ENCODE measurements at places on chromosomes 1 and 21. TPM values are rescaled to one million over a fixed set of nuclear protein-coding genes. Genes with fewer than 3 reads are reported as not detected.

- DNase-seq, result no peak
These were observed 14.2 kb upstream of the MCOLN3 start for GRCh38 chr1:85062425-85063026.

ASB17 gene
- not detected for total RNA-seq

DNA sequence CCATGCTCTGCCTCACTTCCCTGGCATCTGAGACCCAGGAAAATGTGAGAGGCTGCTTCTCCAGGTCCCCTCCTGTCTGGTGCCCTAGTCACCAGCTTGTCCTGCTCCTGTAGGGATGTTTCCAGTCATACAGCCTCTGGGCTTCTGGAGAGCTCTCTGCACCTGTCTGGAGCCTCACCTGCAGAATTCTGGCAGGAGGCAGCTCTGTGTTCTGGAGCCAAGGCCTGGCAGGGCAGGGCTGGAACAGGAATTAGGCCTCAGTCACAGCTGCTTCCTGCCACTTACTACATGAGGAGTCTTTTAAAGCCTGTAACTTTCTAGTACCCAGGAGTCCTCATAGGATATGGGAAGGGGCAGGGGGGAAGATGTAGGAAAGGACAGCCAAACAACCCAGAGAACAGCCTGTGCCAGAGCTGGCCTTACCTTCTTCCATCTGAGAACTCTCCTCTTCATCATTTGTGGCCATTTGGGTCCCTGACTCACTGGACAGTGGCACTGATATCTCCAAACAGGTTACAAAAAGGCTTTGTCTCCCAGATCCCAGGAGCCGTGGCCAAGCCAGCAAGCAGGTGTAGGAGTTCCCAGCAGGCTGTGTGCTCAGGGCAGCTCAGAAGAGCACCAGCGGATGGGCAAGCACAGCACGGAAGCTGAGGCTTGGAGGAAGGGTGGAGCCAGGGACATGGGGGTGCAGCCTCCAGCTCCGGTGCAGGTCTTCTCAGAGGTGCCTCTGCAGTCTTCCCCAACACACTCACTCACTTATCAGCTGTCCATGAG, 31.4 kb upstream of the ARTN start:
- DNase-seq, result no peak

DNA sequence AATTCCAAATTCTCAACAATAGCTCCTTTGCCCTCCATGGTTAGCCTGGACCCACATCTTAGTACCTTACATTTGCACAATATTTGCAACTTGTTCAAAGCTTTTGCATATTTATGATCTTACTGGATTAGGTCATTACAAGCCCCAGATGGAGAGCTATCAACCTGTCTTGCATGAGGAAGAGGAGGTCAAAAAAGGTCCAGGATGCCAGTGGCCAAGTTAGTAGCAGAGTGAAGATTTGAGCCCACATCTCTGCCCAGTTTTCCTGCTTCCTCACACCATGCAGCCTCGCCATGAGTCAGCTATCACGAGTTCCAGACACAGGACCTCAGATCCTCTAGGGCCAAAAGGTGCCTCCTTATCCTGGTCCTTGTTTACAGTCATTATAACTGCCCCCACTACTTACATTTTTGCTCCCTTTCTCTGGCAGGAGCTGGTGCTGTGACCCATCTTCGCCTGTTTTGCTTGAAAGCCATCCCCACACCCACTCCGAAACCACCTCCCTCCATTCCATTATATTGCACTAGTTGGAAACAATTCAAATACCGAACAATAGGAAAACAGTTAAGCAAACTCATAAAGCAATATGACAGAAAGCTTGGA, 5.0 kb upstream of the AHCYL1 start:
- DNase-seq, result peak; percentile 52

VWA5B1 gene
- total RNA-seq, result not detected

CD84 gene
- total RNA-seq, result 0.26 TPM

NUP210L gene
- 0.05 TPM for total RNA-seq

TMEM240 gene
- 4.1 TPM for total RNA-seq

DNA sequence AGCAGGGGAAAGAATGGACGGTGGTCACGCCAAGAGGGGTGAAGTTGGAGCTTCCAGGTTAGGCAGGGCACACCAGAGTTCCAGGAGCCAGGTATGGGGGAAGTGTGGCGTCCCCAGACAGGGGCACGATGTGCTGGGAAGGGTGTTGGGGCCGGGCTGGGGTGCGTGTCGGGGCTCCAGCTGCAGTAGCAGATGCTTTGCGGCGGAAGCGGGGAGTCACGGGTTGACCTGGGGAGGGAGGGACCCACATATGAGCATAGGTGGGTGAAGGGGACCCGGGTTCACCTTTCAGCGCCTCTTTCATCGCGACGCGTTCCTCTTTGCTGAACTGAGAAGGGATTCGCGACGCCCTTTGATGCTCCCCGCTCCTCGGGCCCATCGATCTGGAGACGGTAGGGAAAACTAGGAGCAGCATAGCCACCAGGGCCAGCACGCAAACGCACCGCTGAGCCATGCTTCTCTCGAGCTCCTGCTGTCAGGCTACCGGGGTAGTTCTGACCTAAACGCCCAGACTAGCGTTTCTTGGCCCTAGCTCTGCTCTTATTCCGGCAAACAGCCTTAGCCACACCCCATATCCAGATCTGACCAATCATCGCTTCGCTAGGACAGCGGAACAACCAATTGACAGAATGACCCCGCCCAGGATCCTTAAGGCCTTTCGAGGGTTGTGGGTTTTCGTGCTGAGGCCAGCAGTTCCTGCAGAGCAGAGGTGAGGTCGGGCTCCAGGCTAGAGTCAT, at the start of gene PM20D1:
Gene PM20D1, minus strand, starts transcription at position 514 of the 737 bp plus-strand sequence. Its CDS starts 60 bp downstream, at position 454.
- DNase-seq, result peak; percentile 79

DNA sequence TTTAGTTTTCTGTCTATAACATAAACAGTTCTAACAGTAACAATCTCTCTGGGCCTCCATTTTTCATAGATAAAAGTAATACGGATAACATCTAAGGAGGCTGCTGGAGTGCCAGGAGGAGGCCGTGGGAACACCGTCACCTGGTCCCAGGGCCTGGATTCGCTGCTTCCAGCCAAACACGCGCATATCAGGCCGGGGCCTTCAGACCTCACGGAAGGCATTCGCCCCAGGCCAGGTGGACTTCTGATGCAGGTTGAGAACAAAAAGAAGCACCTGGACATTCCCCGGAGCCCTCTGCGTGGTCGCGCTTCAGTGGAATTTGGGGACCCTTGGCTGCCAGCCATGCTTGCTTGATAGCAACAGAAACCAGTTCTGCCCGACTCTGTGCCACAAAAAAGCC, 113.1 kb upstream of the GUCA2B start:
- DNase-seq, result no peak

- DNase-seq, result peak; percentile 64
These were observed 1.5 kb upstream of the KCNH1 start for GRCh38 chr1:211135342-211135950.

GRCh38 chr1:170470121-170470520, 61.8 kb upstream of the GORAB start:
- DNase-seq, result no peak

DNA sequence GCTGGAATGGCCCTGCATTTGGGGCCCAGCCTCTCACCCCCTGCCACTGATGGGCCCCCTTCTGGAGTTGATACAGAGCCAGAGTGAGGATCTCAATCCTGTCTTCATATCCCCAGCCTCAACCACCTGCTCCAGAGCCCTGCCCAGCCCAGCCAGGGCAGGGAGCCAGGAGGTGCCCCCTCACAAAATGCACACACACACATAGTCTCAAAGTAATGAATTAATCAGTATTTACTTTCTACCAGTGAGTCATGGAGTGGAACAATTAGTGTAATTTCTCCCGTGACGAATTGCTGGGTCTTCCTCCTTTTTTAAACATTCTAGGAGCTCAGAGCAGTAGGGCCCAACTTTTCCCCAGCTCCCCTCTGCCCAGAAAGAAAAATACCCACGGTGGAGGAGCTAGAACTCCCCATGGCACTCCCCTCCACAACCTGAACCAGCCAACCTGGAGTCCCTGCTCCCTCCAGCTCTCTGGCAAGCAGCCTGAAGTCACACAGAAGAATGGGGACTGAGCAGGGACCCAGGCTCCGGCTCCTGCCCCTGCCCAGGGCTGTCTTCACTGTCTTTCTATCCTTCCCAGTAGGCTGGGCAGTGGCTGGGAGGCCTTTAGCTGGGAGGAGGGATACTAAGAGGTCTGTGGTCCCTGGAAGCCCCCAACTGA, 29.3 kb downstream of the SDC3 start:
- no peak for DNase-seq

GJA9 gene
- 0.10 TPM for total RNA-seq

LMOD1 gene
- 0.13 TPM for total RNA-seq

- no peak for DNase-seq
These were observed 18.1 kb upstream of the ENAH start for GRCh38 chr1:225670806-225671733.

C1orf185 gene
- total RNA-seq, result not detected
